ENCODE measurements at places on chromosomes 11 and 22.

- DNase-seq: no peak
Measured at GRCh38 chr11:11422411-11423128, 69.5 kb upstream of the CSNK2A3 start.

GRCh38 chr22:28819253-28820096 lies 19.1 kb upstream of the XBP1 start:
- no peak for DNase-seq

- DNase-seq: no peak
Measured at GRCh38 chr11:72630104-72630852, 43.9 kb downstream of the PDE2A start.

- no peak for DNase-seq
Measured at GRCh38 chr11:45096636-45097035, 49.8 kb upstream of the PRDM11 start.

DNA sequence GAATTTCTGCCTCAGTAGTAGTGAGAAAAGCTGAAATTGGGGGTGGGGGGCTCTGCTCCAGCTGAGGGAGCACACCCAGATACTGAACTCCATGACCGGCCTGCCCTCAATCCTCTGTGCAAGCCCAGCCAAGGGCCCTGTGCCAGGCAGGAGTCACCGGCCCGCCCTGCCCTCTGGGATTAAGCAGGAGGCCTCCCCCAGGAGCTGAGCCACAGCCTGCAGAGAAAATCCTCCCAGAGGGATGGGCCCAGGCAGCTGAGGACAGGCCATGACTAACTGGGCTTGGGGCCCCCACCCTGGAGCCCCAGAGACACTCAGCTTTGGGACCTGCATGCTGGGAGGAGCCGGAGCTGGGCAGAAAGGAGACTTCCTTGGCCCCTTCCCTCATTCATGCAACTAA lies 48.8 kb downstream of the MN1 start:
- DNase-seq: no peak

- DNase-seq: no peak
Measured at GRCh38 chr22:17229991-17230630, 10.9 kb upstream of the ADA2 start.

DNA sequence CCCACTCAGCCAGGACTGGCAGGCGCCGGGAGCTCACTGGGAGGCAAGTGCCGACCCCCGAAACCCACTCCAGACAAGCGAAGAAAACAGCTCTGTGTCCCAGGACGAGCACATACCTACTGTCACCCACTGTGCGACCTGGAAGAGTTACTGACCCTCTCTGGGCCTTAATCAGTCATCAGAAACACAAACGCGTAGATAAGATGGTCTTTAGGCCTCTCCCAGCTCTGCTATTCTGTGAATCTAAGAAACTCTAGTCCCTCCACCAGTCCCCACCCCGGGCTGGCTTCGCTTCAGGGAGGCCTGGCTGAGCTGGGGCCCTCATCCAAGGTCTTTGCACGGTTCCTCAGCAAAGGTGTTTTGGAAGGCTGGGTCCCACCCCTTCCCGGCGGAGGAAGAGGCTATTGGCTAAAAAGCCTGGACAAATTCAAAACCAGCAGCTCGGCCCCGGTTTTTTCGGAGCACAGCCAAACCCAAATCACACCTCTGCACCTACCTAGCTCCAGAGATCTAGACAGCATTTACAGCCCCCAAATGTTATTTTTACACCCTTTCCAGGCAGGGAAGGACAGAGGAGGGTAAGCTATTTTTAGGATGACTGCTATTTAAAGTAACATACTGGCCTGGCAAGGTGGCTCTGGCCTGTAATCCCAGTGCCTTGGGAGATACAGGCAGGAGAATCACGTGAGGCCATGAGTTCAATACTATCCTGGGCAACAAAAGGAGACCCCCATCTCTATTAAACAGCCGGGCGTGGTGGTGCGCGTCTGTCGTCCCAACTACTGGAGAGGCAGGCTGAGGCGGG lies 13.2 kb upstream of the HDHD5 start:
- DNase-seq: no peak

DNA sequence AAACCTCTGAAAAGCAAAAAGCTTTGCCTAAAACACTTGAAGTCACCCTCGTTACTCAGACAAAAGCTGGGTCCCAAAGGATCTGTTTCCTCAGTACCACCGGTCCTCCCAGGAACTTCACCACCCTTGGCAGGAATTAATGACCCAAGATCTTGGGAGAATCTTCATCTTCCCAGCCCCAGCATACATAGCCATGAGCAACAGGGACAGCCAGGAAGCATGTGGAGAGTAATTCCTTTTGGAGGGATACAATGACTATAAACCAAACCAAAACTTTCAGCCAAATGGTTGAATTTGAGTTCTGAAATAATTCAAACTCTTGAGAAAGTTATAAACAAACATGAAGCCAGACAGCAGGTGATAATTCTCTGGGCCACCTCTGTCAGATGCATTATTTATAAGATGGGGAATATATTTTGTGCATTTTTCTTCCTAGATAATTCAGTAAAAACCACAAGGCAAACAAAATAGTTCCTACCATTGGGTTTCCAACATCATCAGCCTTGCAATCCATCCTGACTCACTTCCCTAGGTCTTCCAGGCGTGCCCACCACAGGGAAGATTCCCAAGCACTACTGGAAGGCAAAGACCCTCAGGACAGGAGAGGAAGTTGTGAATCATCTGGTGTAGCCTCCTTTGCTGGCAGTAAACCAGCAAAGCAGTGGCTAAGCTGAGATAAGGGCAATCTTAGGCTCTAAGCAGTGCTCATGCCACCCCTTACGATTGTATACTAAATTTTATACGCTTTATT lies 71.7 kb upstream of the DRD2 start:
- no peak for DNase-seq

GRCh38 chr11:69156673-69157155 lies 979 bp downstream of the SMIM38 start:
- DNase-seq: no peak

GRCh38 chr22:20451920-20452319 lies 14.3 kb upstream of the SCARF2 start:
- no peak for DNase-seq

DNA sequence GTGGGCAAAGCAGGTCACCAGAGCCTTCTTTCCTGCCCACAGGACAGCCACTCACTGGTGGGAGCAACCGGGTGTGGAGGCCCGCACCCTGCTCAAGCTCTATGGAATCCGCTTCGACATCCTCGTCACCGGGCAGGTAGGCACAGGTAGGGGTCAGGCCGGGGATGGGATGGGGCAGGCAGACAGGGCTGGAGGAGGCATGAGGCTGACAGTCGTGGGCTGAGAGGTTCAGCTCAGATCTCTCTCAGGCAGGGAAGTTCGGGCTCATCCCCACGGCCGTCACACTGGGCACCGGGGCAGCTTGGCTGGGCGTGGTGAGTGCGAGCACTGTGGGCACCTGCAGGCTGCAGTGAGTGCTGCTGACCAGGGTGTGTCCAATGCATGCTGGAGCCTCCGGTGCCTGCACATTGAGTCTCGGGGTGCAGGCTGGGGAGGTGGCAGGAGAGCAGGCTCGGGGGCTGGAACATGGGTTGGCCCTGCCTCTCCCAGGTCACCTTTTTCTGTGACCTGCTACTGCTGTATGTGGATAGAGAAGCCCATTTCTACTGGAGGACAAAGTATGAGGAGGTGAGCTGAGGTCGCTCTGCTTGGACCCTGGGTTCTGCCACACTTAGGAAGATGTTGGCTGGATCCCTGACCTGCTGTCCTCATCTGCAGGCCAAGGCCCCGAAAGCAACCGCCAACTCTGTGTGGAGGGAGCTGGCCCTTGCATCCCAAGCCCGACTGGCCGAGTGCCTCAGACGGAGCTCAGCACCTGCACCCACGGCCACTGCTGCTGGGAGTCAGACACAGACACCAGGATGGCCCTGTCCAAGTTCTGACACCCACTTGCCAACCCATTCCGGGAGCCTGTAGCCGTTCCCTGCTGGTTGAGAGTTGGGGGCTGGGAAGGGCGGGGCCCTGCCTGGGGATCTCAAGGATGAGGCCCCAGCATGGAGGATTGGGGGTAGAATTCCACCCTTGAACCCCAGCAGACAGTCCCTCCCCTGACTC lies 6.3 kb downstream of the SLC7A4 start:
- no peak for DNase-seq

DNA sequence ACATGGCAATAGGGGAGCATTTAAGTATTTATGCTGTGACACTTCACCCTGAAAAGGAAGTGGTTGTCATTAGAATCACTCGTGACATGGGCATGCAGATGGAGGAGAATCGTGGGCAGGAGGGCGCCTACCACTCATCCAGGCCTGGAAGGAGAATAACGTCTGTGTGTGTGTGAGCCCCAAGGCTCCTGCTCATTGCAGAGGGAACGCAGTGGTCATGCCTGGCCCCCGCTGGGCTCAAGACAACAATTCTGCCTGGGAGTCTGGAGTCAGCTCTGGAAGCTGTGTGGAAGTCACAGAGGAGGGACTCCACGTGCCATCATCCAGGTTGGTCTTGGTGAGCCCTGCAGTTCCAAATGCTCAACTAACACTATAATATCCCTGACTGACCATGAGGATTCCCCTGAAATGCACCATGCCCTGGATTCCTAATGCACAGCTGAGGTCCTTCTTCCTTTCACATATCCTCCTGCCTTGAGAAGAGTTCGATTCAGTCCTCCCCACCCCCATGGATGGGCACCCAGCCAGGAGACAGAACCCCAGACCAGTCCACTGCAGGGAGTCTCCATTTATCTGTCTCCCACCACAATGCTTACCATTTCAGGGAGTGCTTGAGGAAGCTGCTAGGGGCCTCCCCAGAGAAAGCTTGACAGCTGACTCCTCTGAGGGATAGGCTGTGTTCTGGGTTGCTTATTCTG lies 446.9 kb upstream of the B3GAT1 start:
- no peak for DNase-seq

- DNase-seq: no peak
Measured at GRCh38 chr11:11519184-11519583, 102.6 kb downstream of the GALNT18 start.

DNA sequence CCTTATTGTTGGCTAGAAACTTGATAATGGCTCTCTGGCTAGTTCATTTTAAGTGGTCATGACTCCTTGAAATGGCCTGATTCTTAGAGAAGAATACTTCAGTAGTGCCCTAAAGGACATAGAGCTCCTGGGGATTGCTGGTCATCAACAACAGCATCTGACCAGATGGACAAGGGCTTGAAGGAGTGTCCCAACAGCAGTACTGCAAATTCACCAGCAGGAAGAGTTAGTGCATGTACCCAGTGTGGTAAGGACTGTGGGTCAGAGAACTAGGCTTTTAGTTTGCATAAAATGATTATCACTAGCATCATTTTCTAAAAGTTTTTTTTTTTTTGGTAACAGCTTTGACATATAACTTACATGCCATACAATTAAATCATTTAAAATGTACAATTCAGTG lies 39.5 kb upstream of the CUL5 start:
- DNase-seq: no peak

GRCh38 chr22:46355996-46356471 lies 20.5 kb downstream of the TRMU start:
- no peak for DNase-seq

Data from activated T-helper 2 cell treated with anti-CD3 and anti-CD28 coated beads, Interferon-gamma antibody, Interleukin-2, Interleukin-4, amounts not matched to agents 10 μg/mL and 5 μg/mL and 100 μg/mL, durations not matched to agents 14 hours and 24 hours and 36 hours (primary cell).